Cardiac fibroblast (primary cell): ENCODE measurements at places on chromosomes 4 and X.

DNA sequence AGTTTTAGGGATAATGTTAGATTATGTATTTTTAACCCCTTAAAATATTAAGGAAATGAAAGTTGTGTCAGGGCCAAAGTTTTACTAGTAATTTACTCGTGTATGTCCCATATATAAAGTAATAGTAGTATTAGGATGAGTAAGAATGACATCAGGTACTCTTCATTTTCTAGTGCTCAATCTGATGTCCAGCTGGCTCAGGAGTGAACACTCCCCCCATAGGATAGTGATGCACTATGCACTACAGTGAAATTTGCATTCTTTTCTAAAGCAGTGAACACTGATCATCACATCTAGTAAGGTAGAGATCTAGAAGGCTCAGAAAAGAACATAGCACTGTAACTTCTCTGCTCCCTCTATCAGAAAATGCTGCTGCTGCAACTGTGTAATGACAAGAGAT lies 409.7 kb downstream of the GLUD2 start:
- DNase-seq, result no peak

- DNase-seq, result peak; percentile 58
Observed at GRCh38 chr4:22129454-22130029, 181.0 kb upstream of the KCNIP4 start.

DNA sequence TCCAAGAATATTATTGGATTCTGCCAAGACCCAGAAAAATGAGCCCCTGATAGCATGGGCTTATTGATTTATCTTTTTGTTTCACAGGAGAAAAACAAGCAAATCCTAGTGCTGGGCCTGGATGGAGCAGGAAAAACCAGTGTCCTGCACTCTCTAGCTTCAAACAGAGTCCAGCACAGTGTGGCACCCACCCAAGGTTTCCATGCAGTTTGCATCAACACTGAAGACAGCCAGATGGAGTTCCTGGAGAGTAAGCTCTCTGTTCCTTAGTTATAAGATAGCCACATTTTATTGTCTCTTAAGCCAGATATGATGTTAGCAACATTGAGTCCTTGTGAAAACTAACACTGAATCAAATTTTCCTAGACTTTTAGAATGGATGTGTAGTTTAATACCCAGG lies 5.5 kb downstream of the ARL9 start:
- peak; percentile 21 for DNase-seq

- no peak for DNase-seq
Observed at GRCh38 chr4:157271166-157271869, 50.8 kb downstream of the GRIA2 start.

DNA sequence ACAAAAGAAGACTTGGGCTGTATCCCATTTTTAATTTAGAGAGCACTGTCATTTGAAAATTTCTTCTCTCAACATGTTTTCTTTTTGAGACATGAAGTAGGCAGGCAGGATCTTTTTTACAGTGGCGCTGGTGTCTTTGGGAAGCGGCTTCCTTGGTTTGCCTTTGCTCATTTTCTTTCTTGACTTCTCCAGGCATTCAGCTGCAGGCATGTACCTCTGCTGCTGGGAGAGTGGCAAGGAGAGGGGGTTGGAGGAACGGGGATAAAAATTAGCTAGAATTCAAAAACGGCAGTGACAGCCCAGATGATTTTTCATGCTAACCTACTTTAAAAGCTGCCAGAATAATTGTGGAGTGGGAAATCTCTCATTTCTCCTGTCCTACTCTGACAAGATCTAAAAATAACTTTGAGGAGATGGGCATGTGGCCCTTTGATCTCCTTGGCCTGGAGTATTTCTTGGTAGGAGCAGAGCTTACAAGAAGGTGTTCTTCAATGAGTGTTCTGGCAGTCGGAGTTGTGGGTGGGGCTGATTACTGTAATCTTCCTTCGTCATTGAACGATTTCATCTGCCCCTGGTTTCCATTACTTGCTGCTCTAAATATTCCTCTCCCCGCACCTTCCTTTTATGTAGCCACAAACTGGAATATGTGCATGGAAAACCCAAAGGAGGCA lies 54.8 kb downstream of the TBL1X start:
- no peak for DNase-seq

DNA sequence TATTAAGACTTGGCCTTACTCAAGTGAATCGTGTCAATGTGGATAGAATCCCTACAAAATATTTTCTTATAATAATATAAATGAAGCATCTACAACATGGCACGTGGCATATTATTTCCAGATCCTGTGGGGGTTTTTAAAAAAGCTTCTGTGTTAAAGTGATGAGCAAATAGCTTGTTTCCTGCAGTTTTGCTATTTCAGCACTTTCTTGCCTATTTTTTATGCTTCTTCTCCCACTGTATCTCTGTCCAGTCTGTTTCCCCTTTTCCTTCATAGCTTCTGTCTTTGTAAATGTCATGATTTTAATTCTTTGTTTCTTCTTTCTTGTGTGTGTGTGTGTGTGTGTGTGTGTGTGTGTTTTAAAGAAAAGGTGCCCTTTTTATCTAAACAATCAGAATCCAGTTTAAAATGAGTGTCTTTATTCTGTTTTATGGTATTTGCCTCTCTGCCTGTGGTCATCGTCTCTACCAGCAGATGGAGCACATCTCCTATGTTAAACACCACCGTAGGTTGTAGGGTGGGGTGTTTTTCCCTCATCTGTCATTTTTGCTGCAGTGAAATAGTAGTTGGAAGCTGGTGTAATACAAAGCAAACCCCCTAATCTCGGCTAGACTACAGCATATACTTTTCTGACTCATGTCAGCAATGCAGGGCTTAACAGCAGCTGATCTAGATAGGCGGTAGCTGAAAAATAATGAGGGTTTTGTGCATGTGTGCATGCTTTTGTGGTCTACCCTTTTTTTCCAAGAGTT lies 33.1 kb downstream of the FTHL17 start:
- peak; percentile 61 for DNase-seq

- DNase-seq, result no peak
Observed at GRCh38 chr4:48410812-48411211, 69.5 kb downstream of the SLAIN2 start.

DNA sequence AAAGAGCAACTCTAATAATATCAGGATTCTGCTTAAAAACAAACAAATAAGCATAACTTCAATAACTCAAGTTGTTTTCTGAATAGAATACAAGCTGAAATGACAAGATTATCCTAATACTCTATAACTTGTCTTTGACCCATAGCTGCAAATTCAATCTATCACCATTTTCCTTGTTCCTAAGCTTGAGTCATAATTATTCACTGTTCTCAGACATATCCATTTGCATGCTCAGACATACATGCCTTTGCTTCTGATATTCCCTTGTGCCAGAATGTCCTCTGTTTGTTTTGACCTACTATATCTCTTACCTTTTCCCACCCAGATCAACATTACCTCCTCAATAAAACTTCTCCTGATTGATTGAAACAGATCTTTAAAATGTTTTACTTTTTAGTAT lies 109.7 kb downstream of the SNCA start:
- no peak for DNase-seq

- peak; percentile 69 for DNase-seq
Observed at GRCh38 chrX:154019633-154020528, at the start of gene IRAK1. Gene IRAK1 (minus strand): TSS chrX:154019902. CDS start chrX:154019812, 90 bp downstream.

DNA sequence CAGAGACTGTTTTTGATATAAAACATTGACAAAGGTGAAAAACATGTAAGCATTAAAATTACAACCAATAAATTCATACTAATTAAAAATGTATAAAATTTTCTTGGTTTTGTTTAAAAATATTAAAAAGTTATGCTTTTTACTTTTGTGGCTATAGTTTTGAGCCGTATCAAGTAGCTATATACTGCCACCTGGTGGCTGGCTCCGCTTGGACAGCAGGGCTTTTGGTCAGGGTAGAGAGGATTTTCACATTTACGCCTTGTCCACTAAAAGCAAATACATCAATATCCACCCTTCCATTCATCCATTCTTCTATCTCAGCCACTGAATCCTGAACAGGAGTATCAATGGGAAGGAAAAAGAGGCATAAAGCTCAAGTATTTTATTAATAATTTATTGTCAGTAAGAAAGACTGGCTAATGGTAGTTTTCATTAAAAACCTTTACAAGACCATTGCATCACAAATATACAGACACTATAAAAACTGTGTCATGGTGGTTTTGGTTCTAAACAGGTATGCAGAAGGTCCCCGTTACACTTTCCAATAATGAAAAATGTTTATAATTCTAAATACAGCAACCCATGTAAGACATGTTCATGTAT lies 32.1 kb upstream of the MTNR1A start:
- peak; percentile 78 for DNase-seq

GRCh38 chrX:1941321-1941720 lies 326.5 kb downstream of the ASMT start:
- no peak for DNase-seq

GRCh38 chrX:7447801-7448499 lies 300.0 kb upstream of the PUDP start:
- no peak for DNase-seq

- DNase-seq, result no peak
Observed at GRCh38 chrX:2793752-2794151, 35.0 kb upstream of the GYG2 start.

- DNase-seq, result no peak
Observed at GRCh38 chr4:106594291-106594952, 225.8 kb upstream of the GIMD1 start.

DNA sequence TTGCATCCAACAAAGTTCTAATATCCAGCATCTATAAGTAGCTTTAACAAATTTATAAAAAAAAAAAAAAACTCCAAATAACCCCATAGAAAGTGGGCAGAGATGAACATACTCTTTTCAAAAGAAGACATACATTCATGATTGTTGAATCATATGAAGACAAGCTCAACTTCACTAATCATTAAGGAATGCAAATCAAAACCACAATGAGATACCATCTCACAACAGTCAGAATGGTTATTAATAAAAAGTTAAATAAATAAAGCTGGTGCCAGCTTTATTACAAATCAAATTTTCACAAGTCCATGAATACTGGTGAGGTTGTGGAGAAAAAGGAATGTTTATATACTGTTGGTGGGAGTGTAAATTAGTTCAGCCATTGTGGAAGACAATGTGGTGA lies 592.0 kb downstream of the IQCM start:
- peak; percentile 59 for DNase-seq

DNA sequence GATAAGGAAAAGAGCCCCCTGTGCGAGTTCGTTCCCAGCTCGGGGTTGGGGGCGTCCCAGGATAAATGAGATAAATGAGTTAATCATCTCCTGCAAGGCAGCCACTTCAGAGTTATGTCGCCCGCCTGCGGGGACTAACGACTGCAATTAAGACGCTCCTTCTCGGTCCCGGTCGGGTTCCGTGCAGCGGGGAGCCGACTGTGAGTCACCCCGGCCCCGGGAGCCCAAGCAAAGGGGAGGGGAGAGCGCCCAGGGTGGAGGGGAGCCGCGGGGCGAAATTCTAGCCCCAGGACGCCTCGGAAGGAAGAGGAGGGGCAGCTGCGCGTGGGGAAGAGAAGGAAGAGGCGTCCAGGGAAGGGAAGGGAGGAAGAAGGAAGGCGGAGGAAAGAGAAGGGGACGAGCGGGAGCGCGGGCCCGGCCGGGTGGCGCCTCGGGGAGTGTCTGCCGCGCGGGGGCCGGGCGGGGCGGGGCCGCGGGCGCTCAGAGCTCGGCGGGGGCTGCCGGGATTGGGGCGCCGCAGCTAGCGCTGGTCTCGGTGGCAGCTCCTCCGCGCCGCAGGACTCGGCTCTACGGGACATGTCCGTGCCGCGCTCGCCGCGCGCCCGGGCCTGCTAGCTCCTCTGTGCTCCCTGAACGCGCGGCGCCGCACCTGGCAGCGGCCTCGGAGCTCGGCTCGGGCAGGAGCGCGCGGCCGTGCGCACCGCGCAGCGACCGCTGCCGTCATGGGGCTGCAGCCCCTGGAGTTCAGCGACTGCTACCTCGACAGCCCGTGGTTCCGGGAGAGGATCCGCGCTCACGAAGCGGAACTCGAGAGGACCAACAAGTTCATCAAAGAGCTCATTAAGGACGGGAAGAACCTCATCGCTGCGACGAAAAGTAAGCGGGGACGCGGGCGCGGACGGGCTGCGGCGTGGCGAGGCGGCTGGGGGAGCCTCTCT lies at the start of gene ARHGAP10:
Gene ARHGAP10, plus strand, starts transcription at position 509 of the 938 bp plus-strand sequence. Its CDS starts 214 bp downstream, at position 723.
- peak; percentile 89 for DNase-seq

GRCh38 chr4:169410839-169411770 lies 140.3 kb upstream of the SH3RF1 start:
- DNase-seq, result peak; percentile 77

DNA sequence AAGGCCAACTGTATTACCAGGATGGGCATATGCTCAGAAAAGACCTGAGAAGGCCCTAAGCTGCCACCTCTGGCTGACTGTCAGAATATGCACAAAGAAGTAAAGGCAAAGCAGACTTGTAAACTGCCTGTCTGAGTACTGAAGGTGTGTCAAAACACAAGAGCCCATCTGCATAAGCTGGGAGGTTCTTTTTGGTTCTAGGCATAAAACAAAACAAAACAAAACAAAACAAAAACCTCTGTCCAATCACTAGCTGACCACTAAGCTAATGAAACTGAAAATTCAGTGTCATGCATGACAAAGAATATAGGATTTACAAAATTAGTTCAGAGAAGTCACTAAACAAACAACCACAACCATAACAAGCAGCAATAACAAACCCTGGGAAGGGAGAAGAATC lies 20.6 kb downstream of the SH3D19 start:
- DNase-seq, result no peak

GRCh38 chr4:18686338-18687037 lies 664.9 kb upstream of the LCORL start:
- DNase-seq, result peak; percentile 2

DNA sequence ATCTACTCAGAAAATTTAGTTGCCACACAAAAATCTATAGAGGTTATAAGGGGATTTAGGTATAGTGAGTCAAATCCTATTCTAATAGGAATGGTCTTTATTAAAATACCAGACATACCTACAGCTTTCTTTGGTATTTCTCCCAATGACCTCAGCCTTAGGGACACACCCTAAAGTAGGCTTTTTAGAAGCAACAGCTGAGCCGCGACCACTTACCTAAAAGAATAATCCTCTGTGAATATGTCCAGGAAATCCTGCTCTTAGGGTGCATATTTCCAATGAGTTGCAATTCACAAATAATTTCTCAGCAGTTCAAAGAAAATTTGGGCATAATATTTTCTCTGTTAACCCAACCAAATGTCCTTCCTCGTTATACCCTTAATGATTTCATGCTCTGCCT lies 2.7 kb downstream of the DCX start:
- DNase-seq, result no peak

DNA sequence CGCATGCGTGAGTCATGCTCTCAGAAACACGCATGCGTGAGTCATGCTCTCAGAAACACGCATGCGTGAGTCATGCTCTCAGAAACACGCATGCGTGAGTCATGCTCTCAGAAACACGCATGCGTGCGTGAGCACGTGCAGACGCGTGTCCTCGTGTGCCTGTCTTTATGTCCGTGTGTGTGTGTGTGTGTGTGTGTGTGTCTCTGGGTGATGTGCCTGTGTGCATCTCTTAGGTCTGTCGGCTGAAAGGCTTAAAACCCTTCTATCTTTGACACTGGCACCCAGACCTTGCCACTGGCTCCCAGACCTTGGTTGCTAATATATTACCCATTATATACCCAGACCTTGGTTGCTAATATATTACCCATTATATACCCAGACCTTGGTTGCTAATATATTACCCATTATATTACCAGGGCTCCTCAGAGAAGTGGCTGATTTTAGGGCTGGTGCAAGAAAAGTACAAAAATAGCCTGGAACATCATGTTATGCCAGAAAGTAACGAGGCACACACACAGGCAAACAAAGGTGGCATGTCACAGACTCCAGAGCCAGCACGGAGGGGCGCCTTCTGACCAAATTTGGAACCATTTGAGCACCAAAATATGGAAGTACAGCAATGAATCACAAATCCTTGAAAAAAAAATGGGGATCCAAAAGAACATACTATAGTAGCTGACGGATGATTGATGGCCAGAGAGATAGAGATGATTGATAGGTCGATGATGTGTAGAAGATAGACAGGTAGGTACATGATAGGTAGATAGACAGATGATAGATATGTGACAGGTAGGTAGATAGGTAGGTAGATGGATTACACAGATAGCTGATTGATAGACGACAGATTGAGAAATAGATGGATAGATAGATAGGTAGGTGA lies 19.2 kb upstream of the ADRA2C start:
- no peak for DNase-seq
